Stimulated activated CD4-positive, alpha-beta T cell treated with anti-CD3 and anti-CD28 coated beads, Interleukin-15, amount 100 ng/mL, for 48 hours (primary cell): ENCODE measurements at places on chromosomes 2 and 18.

DNA sequence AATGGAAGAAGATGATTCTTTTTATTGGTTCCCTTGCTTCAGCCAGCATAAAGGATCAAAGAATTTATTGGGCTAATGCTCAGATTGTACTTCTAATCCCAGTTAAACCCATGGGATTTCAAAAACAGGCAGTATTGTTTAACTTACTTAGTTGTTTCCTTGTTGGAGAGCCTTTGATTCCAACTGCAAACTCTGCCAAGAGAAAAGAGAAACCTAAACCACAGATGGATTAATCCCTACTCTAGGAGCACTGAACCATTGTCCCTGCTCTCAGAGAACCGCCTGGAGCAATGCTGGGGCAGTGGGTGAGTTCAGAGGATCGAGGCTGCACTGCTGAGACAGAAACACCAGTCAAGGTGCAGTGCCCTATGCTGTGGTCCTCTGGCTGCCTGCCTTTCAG is 44.9 kb upstream of the SIGLEC15 start:
- DNase-seq, result no peak

DNA sequence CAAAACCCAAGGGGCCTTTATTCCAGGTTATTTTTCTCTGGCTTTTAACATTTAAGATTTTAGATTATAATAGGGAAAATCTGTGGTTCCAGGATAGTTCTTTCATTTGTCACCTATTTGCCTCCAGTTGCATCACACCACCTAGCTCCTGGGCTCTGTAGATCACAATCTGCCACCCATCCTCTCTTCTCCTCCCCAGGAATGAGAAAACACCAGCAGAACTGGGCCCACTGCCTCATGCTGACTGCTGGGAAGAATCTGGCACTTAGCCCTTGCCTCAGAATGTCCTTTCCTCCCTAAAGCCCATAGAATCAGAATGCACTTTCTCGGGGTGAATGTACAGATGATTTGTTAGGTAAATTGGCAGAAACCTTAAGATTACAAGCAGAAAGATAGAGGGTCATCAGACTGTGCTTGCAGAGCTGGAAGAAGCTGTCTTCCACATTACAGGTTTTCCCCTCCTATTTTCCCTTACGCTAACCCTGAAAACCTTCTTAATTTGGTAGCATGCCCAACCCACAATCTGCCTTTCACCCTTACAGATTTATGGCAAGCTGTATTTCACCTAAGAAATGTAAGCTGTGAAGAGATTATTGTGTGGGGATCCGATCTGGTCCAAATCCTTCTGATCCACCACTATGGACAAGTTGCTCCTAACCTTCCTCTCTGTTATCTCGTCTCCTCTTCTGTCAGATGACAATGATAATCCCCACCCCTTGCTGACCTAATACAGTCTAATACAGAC is 72.6 kb downstream of the LRRC30 start:
- no peak for DNase-seq

DNA sequence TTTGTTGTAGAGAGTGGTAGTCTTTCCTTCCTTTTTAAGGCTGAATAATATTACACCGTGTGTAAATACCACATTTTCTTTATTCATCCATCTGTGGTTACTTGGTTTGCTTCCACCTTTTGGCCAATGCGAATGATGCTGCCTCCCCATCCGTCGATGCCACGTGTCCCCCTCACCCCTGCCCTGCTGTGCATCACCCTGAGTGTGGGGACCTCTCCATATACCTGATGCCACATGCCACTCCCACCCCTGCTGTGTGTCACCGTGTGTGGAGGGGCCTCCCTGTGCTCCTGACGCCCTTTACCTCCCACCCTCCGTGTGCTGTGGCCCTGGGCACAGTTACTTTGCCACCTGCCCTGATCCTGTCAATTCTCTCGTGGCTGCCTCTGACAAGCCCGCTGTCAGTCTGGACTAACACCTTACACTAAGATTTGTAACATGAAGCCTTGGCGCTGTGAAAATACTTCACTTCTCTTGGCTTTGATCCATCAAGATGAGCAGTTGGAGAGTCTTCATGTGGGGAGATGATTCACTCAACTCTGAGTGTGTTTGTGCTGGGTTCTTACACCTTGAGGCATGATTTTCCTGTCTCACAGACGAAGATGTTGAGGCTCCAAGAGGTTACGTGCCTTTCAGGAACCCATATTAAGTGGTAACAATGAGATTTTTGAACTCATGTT is 234.0 kb downstream of the ZNF407 start:
- DNase-seq, result no peak

DNA sequence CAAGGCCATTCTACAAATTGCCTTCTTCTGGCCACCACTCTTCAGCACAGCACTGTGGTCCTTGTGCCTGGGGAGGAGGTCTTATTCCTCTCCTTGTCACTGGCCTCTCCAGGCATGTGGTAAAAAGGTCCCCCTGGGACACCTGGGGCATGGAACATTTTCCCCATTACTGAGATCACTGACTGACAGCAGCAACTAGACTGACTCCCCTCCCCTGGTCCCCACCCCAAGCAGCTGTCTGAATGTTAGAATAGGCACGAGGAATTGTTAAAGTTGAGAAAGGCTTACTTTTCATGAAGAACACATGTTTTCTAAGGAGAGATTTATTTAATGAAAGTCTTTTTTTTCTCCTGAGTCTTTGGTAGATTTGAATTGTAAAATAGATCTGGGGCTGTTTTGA is 39.5 kb upstream of the RTN4 start:
- no peak for DNase-seq

DNA sequence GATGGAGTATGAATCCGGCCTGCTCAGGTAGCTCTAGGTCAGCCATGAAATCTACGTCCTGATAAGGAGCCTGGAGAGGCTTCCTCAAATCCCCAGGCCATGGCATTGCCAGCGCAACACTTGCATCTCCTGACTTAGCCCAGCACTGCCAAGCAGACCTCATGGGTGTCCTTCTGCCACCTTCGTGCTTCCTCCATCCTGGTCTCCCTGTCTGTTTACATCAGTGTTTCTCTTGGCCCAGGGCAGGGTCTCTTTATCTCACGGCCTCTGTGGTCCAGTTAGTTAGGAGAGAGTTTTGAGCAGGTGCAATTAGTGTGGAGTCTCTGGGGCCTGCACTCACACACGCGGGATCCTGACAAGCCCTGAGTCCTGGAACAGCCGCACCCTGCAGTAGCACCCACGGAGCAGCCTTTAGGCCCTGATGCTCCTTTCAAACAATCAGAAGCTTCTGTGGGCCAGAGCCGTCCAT is 193.1 kb upstream of the ARL4C start:
- DNase-seq, result no peak

DNA sequence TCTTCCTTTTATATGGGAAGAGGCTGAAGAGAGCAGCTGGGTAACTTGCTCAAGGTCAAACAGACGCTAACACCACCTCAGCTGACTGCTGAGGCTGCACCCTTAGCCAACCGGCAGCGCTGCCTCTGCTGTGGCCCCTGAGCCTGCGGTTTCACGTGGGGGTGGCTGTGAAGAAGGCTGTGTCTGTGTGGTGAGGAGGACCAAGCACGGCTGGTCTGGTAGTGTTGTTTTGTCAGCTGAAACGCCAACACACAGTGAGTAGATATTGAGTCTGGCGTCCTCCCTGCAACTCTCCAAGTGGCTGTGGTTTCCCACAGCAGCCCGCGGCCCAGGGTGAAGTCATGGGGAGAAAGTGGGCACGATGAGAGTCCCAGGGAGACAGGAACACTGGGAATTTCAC is 69.6 kb downstream of the THNSL2 start:
- DNase-seq, result no peak

- no peak for DNase-seq
Measured at GRCh38 chr2:162126527-162126926, 25.5 kb downstream of the GCG start.

DNA sequence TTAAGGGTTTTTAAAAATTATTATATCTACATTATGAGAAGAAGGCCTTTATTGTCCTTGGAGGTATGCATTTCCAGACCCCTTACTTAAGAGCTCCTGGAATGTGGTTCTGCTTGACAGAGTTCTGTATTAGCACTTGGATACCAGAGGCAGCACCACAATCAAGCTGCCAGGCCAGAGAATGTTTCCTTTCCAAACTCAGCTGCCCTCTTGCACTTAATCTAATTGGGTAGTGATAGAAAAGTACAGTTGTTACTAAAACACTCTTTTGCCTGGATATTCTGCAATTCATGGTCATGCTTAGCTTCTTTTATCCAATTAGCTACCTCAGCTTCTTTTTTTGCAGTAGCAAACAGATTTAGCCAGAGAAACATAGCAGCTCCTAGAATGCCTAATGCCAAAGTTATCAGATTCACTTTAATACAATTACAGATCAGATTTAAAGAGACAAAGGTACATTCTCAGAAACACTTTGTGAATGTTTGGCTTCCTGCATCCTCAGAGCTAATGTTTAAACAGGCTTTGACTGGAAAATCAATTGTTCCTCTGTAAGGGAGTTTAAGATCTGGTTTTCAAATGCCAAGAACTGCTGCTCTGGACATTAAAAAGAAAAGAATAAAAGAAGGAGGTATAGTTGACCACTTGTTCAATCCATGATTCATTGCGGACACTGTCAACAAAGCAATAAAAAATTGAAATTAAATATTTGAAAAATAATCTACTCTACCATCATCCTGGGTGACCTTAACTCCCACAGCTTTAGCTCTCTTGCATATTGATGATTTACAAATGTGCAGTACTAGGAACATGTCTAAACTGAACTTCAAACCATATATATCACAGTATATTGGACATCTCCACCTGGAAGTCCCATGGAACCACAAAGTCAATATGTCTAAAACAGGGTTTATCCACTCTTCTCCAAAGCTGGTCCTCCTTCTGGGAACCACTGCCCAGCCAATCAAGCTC is 12.8 kb downstream of the NOSTRIN start:
- DNase-seq, result no peak

DNA sequence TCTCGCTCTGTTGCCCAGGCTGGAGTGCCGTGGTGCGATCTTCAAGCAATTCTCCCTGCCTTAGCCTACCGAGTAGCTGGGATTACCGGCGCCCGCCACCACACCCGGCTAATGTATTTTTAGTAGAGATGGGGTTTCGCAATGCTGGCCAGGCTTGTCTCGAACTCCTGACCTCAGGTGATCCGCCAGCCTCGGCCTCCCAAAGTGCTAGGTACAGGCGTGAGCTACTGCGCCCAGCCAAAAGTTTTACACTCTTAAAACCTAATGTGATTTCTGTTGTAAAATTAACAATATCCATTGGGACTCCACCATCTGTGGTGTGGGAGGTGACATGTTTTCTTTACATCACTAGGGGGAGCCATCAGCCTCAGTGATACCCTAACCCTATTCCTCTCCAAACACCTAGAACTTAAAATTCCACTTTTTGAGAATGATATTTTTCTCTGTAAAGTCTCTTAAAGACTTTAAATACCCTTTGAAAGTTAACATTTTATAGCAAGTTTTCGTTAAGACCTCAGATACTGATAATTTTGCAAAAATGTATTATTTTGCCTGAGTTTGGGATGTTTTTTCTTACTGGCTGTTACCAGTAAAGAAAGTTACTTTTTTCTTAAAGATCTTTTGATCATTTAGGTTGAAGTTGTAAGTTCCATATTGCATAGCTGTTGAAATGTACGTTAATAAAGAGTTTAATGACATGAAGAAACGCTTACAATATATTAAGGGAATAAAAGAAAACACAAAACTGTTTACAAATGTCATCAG is 11.6 kb upstream of the EIF2AK2 start:
- DNase-seq, result no peak

DNA sequence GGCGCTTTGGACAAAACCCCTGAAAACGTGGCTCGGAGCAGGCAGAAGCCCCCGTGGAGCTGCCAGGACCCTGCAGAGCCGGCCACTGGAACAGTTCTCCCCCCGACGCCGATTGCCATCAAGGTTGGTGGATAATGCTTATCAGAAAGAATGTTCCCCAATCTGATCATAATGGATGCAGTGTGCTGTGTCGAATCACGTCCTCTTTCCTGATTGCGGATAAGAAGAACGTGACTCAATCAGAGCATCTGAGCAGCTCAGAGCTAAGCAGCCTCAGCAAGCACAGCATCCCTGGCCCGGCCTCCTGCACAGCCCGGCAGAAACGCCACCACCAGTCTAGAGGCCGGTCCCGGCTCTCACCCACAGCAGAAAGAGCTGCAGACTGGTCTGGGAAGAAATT is 488.0 kb downstream of the EIPR1 start:
- no peak for DNase-seq

DNA sequence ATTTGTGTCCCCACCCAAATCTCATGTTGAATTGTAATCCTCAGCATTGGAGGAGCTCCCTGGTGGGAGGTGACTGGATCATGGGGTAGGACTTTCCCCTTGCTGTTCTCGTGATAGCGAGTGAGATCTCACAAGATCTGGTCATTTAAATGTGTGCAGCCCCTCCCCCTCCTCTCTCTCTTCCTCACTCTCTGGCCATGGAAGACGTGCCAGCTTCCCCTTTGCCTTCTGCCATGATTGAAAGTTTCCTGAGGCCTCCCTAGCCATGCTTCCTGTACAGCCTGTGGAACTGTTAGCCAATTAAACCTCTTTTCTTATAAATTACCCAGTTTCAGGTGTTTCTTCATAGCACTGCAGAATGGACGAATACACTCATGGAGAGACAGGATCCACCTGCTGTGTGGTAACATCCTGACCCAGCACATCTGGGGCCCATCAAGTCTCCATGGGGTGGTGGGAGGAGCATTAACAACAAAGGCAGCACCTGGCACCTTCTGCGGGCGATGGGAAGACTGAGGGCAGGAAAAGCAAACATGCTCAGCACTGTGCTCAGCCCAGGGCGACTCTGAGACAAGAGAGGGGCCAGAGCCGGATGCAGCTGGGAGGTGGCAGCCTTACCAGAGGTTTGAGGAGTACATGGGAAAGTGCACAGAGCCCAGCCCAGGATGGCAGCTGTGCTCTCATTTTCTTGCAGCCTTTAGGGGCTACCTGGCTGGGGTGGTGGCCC is 16.2 kb upstream of the ALPP start:
- DNase-seq, result no peak

- no peak for DNase-seq
Measured at GRCh38 chr18:58805467-58806187, 59.0 kb upstream of the ZNF532 start.

GRCh38 chr18:52054324-52054723 is 285.7 kb upstream of the DCC start:
- DNase-seq, result no peak

GRCh38 chr2:64617631-64618151 is 36.0 kb downstream of the SERTAD2 start:
- DNase-seq, result no peak

DNA sequence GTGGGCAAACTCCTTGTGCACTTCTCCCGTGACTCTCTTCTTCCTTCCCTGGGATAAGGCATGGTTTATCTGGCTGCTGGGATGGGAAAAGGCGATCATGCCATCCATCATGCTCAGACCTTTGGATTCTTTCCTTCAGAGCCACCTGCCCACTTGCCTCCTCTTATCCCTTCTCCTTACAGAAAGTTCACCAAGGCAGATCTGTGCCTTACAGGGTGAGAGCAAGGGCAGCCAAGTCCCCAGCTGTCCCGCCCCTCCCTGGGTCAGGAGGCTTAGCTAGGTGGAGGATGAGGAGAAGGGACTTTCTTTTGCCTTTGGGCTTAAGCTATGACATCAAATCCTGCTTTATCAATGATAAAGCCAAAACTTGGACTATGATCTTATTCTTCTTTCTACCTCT is 47.6 kb downstream of the KCNE4 start:
- no peak for DNase-seq

- no peak for DNase-seq
Measured at GRCh38 chr2:192216336-192216735, 21.6 kb upstream of the TMEFF2 start.
